ENCODE measurements at places on chromosomes 3 and 15.

DNA sequence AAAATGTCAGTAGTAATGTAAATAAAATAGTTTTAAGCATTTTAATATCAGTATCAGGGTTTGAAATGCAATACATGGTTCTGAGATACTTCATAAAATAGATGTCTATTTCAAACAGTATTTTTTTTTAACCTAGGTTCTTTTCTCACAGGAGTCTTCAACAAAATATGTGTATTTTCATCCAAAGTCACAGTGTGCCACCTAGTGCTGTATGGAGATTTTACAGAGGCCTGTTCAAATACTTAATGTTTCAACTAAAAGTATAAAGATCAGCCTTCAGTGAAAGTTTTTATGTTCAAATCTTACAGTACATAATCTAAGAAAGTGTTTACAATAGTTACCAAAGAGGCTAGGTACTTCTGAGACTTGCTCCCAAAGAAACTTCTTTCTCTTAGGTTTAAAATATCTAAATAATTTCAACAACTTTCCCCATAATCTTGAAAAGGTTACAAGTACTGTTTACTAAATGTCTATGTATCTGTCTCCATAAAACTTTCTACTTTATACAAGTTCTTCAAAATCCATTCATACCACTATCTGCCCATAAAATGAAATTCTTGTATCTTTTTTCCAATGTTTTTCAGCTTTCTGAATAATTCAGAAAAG lies 38.3 kb downstream of the SCAPER start:
- DNase-seq = no peak

GRCh38 chr3:38139652-38140051 lies 1.2 kb downstream of the MYD88 start:
- no peak for DNase-seq

GRCh38 chr3:184359610-184360009 lies 1.8 kb downstream of the CLCN2 start:
- DNase-seq = no peak

DNA sequence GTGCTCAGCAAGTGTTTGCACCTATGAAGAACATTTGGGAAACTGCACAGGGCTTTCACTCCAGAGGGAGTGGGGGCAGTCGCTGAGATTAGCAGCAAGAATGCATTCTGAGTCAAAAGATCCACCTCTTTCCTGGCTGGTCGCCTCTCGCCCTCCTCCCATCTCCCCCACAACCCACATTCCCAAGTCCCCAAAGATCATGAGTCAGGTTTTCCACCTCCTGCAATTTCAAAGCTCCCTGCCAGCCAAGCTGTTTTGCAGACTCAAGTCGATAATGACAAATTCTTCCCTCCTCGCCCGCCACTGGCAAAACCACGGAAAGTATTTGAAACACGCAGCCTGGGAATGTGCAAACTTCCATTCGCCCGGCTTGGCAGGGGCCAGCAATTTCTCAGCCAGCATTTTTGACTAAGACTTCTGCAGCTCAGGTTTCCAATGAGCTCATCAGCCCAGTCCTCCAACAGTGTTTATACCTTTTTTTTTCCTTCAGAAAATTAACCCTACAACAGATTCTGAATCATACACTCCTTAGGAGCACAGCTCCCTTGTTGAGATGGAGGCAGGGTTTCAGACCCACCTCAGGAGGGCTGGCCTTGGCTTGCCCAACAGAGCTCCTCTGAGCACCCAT lies 181.4 kb downstream of the SMAD6 start:
- peak; percentile 100 for DNase-seq

GRCh38 chr15:99303907-99304306 lies 52.6 kb downstream of the LRRC28 start:
- DNase-seq = no peak

DNA sequence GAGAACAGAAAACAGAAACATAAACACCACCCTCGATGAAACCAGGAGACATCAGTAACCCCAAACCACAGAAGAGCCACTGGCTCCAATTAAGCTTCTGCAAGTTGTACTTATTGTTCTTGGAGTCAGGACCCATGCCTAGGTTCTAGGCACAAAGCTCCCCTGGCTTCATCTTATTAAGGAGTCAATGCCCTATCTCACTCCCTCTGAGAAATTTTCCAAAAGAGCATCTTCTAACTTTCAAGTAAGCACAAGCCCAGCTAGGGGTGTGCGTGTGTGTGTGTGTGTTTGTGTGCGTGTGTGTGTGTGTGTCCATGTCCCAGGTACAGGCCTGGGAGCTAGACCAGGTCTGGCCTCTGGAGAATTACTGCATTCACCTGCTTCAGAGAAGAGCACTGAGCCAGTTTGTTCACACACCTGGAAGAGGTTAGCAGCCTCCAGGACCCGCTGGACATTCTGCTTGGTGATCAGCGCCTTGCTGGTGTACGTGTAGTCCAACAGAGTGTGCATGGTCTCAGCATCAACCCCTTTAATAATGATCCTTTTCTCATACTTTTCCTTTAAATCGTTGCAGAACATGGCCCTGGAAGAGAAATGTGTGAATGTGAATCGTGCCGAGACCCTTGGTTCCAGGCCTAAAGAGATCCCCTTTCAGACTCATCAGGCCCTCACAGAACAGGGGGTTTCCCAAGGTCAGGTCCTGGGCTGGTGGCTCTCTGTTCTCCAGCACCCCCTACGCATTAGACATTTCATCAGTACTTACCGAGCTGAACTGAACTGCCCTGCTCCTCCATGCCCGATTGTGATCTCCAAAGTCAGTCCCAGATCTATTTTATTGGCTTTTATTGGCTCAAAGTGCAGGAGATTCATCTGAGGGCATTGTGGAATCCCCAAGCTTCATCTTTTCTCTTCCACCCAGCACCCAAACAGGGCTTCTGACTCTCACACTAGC lies 27.8 kb downstream of the KLHL6 start:
- no peak for DNase-seq

- no peak for DNase-seq
Measured at GRCh38 chr3:65545429-65545828, 493.3 kb downstream of the MAGI1 start.

GRCh38 chr15:56491110-56491722 lies 26.3 kb upstream of the MNS1 start:
- DNase-seq = peak; percentile 54

- DNase-seq = peak; percentile 41
Measured at GRCh38 chr15:39582286-39582976, 1.6 kb downstream of the THBS1 start.

GRCh38 chr15:68933001-68933400 lies 2.7 kb downstream of the SPESP1 start:
- DNase-seq = no peak

GRCh38 chr3:89256882-89257281 lies 149.5 kb downstream of the EPHA3 start:
- no peak for DNase-seq

DNA sequence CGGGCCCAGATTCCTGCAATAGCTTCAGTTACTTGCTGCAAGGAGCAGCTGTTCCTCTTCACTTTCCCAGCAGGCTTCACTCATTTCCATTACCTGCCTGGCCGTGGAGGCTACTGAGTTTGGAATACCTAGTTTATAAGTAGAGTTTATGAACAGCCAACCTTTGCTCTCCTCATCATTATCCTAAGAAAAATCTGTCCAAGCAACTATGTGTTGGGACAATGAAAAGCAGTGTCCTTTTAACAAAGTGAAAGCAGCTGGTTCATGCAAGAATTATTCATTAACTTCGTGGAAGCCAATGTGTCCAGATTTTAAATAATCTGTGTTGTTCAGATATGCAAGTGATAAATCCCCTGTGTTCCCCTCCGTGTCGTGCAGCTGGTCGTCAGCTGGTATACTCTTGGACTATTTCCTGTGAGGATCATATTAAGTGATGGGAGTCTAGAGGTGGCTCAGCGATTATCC lies 39.3 kb upstream of the SSR3 start:
- DNase-seq = no peak

- DNase-seq = peak; percentile 15
Measured at GRCh38 chr3:171320750-171321558, 139.3 kb downstream of the TNIK start.

DNA sequence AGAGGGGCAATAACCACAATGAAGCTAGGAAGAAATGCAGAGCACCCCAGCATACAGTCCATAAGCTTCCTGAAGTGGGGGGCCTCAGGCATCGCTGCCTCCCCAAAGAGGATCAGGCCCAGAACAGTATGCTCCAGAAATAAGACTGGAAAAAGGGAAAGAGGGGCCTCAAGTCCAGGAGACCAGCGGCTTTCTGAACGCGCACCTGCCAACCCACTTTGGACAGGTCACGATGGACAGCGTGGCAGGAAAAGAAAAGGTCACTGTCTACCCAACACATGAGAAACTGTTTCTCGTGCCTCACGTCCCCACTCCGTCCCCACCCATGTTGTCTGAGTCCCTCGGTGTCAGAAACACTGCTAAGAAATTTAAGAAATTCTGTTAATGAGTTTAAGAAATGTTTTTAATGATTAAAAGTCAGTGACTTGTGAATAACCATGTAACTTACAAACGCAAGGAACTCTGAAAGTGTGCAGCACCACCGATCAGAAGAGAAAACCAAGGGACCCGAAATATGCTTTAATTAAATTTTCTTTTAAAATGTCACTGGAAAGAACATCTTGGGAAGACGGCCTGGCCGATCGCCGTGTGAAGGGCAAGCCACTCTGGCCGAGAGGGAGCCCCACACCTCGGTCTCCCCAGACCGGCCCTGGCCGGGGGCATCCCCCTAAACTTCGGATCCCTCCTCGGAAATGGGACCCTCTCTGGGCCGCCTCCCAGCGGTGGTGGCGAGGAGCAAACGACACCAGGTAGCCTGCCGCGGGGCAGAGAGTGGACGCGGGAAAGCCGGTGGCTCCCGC lies 1.7 kb upstream of the PPARG start:
- DNase-seq = no peak

- no peak for DNase-seq
Measured at GRCh38 chr3:171488479-171488878, 28.3 kb upstream of the TNIK start.

DNA sequence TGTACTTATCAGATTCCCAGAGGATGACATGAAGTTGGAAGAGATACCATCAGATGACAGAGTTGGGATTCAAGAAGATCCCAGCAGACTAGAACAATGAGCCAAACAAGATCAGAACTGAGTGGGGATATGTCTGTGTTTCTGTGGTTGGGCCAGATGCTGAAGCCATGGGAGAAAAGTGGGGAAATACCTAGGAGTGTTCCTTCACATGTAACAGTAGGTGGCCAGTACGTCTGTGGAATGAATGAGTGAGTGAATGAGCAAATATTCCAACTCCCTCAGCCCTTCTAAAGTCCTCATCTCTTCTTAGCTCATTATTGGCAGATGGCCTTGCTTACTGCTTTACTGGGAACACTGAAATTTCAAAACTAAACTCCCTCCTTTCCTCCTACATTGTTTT lies 32.2 kb upstream of the GREM1 start:
- no peak for DNase-seq

- no peak for DNase-seq
Measured at GRCh38 chr3:88263417-88264100, 113.8 kb downstream of the C3orf38 start.

DNA sequence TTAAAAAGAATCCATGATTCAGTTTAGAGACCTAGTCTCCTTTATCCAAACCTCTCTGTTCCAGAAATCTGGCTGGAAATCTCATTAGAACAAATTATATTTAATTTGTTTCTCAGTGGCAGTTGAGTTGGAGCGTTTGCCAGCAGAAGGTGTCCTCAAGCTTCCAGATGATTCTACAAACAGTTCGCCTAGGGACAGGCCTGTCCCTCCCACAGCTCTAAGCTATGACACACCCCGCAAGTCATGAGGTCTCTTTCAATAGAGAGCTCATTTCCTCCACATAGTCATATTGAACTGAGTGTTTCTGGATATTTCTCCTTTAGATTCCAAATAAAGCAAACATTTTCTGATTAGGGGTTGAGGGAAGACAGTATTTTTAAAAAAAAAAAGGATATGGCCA lies 230.3 kb downstream of the ATP8B4 start:
- DNase-seq = no peak

- DNase-seq = no peak
Measured at GRCh38 chr3:43316783-43317460, 30.6 kb downstream of the SNRK start.

- DNase-seq = no peak
Measured at GRCh38 chr3:134018406-134018805, 11.3 kb downstream of the SLCO2A1 start.

- DNase-seq = no peak
Measured at GRCh38 chr15:57559875-57560274, 31.8 kb upstream of the MYZAP start.

DNA sequence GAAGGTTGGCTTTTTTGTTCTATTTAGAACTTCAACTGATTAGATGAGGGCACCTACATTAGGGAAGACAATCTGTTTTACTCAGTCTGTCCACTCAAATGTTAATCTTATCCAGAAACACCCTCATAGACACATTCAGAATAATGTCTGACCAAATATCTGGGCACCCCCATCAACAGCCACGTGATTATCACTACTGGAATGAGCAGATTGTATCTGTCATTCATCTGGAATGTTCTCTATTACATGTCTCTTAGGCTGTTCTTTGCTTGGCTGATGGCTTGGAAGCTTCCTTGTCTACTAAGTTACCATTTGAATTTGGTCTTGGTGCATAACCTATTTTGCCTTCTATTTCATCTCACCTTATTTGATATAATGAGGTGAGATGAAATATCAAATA lies 15.7 kb upstream of the LRRC58 start:
- DNase-seq = no peak

DNA sequence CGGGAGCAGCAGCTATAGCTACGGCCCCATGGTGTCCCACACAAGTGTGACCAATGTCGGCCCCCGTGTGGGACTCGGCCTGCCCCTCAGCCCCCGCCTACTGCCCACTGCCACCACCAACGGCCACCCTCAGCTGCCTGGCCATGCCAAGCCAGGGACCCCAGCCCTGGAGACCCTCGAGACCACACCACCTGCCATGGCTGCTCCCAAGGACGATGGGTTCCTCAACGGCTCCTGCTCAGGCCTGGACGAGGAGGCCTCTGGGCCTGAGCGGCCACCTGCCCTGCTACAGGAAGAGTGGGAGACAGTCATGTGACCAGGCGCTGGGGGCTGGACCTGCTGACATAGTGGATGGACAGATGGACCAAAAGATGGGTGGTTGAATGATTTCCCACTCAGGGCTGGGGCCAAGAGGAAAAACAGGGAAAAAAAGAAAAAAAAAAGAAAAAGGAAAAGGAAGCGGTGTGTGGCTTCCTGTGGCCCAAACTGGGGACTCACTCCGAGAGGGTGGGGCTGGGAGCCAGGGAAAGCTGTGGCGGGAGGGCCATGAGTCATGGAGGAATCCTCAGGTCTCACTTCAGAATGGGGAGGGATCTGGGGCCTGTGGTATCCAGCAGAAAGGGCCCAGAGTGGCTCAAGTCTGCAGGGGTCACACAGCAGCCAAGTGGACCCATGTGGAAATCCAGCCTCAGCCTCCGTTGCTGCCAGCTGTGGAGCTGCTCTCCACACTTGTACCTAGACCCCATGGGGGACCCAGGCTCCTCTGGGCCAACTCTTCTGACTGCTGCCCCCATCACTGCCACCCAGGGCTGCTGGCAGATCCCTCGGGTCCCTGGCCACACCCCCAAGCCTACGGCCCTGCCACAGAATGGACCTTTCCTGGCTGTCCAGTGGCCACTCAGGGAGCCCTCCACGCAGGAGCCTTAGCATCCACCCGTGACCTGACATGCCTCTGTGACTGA lies 26.1 kb downstream of the PTH1R start:
- DNase-seq = no peak

Data from AG09319 (cell line).